ENCODE measurements at places on chromosomes 7 and 10.

GRCh38 chr10:22750131-22750530 is 35.8 kb upstream of the PIP4K2A start:
- DNase-seq: no peak

DNA sequence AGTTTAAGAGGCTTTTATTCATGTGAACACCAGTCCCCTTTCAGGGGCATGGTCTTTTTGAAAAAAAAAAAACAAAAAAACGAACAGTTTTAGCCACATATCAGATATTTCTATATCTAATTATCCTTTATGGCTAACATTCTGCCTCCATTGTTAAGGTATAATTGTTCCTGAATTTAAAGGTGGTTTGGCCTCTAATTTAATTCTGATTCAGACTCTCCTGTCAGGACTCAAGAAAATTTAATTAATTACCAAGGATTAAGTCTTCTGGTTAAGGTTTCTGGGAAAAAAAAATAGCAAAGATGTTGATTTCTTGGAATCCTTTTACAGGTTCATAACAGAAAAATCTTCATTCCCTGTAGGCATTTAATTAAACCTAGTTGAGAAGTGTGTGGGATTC is 27.4 kb downstream of the COL1A2 start:
- no peak for DNase-seq

DNA sequence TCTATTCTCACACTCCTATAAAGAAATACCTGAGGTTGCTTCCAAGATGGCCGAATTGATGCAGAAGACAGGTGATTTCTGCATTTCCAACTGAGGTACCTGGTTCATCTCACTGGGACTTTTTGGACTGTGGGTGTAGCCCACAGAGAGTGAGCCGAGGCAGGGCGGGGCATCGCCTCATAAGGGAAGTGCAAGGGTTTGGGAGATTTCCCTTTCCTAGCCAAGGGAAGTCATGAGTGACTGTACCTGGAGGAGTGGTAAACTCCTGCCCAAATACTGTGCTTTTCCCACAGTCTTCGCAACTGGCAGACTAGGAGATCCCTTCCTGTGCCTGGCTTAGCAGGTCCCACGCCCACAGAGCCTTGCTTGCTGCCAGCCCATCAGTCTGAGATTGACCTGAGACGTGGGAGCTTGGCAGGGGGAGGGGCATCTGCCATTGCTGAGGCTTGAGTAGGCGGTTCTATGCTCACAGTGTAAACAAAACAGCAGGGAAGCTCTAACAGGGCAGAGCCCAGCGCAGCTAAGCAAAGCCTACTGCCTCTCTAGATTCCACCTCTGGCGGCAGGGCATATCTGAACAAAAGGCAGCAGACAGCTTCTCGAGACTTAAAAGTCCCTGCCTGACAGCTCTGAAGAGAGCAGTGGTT is 152.2 kb downstream of the ARL4A start:
- no peak for DNase-seq

GRCh38 chr10:132546567-132547420 is 9.2 kb downstream of the INPP5A start:
- no peak for DNase-seq

DNA sequence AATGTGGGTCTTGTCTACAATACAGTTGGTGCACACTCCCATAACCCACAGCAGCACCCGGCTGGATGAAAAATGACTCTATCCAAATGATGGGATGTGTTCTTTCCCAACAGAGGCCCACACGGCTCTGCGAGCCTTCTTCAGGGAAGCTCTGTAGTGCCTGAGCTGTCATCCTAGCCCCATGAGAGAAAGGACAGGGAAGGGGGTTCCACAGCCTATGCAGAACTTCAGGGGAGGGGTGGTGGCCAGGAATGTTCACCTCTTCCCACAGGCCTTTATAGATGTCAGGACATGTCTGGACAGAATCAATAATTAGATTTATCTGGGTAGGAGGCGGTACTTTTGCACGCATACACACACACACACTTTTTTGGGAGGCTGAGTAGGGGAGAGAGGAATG is 109.0 kb downstream of the JCAD start:
- no peak for DNase-seq

- no peak for DNase-seq
These were observed 182.4 kb downstream of the PTEN start for GRCh38 chr10:88045656-88046415.

DNA sequence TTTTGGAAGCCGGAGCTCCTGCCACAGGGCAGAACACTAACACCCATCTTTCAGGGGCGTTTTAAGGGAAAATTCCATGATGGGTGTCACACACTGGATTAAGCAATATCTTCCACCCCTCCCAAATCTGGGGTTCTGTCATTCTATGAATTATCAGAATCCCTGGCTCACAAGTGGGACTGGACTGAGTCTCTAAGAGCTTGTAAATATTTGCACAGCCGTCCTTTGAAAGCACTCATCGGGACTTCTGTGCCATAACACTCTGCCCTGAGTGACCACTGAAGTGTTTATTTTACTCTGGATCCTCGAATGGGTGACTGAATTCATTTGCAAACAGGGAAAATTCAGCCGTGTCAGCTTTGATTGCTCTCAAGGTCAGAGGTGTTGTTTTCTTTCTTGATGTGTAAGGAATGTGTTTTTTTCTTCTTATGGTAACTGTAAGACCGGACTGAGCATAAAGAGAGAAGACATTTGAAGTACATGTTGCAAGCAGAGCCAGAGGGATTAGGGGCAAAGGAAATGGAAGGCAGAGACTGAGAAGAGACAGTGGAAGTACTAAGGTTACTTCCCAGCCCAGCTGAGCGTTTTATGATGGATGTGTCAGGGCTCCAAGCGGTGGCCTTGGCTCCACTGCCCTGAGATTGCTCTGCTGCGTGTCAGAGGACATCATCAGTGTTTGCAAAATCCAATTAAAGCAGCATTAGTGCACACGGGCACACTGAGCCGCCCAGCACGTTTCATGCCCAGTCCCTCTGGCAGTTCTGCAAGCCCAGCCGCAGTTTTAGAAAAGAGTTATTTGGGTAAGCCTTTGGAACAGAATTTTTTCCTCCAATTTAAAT is 17.7 kb upstream of the GTPBP4 start:
- DNase-seq: no peak

- no peak for DNase-seq
These were observed 291.9 kb downstream of the DOCK4 start for GRCh38 chr7:111914291-111914690.

DNA sequence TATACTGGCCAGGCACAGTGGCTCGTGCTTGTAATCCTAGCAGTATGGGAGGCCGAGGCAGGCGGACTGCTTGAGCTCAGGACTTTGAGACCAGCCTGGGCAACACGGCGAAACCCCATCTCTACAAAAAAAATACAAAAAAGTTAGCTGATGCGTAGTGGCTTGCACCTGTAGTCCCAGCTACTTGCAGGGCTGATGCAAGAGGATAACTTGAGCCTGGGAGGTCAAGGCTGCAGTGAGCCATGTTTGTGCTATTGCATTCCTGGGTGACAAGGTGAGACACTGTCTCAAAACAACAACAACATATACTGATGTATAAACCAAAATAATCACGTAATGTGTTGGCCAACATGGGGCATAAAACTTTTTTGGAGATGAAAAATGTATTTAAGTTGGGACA is 6.4 kb upstream of the NPM3 start:
- DNase-seq: no peak

DNA sequence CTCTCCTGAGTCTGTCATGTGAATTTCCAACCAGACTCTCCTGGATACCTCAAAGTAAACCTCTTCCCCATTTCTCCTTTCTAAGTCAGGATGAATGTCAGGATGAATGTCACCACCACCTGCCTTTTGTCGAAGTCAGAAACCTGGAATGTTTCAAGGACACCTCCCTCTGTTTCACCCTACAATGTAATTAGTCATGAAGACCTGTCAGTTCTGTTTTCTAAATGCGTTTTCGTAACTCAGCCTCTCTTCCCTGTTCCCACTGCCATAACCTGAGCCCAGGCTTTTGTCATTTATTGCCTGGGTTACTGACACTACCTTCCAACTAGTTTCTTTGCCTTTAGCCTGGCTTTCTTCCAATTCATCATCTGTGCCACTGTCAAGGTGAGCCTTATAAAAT is 5.5 kb upstream of the STN1 start:
- no peak for DNase-seq

- DNase-seq: no peak
These were observed 199.7 kb upstream of the AOAH start for GRCh38 chr7:36923943-36924436.

GRCh38 chr7:141575164-141575563 is 24.0 kb downstream of the AGK start:
- no peak for DNase-seq

DNA sequence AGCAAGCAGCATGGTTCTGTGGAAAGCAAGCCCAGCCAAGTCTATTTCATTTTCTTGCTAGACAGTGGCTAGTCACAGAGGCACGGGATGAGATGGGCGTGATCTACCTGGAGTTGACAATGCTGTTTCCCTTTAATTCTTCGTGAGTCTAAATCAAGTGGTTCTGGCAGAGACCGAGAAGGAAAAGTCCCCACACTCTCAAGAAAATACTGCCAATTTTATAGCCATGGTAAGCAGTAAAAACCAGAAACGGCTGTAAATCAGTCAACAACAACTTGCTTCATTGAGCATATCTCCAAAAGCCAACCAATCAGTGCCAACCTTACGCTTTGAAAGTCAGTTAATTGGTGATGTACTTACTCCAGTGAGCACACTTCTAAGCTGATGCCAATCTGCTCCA is 223.4 kb downstream of the SEC23IP start:
- DNase-seq: no peak

Data from effector memory CD8-positive, alpha-beta T cell (primary cell).